ENCODE measurements at places on chromosomes 11 and 22.

DNA sequence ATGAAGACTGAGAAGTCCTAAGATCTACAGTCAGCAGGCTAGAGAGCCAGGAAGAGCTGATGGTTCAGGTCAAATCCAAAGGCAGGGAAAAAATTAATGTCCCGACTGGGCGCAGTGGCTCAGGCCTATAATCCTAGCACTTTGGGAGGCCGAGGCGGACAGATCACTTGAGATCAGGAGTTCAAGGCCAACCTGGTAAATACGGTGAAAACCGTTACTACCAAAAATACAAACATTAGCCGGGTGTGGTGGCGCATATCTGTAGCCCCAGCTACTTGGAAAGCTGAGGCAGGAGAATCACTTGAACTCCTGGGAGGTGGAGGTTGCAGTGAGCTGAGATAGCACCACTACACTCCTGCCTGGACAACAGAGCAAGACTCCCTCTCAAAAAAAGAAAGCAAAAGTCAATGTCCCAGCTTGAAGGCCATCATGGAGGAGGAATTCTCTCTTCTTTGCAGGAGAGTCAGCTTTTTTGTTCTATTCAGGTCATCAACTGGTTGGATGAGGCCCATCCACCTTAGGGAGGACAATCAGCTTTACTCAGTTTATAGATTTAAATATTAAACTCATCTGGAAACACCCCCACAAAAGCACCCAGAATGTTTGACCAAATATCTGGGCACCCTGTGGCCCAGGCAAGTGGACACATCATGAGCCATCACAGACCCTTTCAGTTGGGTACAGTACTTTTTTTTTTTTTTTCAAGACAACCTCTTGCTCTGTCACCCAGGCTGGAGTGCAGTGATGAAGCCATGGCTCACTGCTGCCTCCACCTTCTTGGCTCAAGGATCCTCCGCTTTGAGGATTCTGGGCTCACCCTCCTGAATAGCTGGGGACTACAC lies 4.3 kb upstream of the ZC3H7B start:
- no peak for DNase-seq

DNA sequence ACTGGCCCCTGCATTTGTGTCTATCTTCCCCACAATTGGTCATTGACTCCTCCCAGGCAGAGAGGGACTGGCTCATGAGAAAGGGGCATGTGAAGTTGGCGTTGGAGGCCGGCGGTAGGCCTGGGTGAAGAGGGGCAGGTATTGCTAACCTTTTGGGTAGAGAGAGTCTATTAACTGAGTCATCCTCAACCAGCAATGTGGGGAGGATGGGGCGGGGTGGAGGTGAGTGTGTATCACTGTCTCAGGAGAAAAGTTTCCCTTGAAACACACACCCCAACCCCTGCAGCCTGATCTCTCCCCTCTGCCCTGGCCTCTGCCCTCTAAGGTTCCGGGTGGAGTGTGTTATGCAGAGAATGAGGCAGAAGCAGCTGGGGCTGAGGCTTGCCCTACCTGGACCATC lies 60.1 kb upstream of the PHF21B start:
- DNase-seq = no peak

GRCh38 chr11:123511037-123511870 lies 81.2 kb downstream of the GRAMD1B start:
- peak; percentile 82 for DNase-seq

- DNase-seq = no peak
Measured at GRCh38 chr11:47107744-47108143, 68.9 kb downstream of the ARFGAP2 start.

DNA sequence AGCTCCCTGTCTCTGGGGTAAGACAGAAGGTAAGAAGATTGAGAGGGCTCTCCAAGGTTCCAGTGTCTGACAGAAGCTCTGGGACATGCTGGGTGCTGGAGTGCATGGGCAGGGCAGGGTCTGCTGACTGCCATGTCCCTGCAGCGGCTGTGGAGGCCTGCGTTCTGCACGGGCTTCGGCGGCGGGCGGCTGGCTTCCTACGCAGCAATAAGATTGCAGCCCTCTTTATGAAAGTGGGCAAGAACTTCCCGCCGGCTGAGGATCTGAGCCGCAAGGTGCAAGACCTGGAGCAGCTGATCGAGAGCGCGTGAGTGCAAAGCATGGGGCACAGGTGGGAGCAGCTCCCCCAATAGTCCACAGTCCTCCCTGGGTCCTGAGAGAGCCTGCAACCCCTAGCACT lies 41.5 kb downstream of the SGSM1 start:
- DNase-seq = no peak

DNA sequence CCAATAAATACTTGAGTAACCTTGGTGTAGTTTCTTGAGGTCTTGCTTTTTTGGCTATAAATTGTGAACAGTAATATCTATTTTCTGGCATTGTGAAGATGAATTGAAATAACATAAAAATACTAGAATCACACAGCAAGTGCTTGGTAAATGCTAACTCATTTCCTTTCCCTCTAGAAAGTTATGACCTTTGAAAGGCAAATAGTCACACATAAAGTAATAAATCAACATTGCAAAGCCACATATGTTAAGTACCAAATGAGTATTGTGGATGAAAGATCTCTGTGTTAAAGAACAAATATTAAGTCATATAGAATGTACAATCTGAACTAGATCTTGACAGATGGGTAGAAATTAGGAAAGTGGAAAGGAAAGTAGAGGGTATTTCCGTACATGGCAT lies 559.6 kb upstream of the CCDC90B start:
- DNase-seq = no peak

DNA sequence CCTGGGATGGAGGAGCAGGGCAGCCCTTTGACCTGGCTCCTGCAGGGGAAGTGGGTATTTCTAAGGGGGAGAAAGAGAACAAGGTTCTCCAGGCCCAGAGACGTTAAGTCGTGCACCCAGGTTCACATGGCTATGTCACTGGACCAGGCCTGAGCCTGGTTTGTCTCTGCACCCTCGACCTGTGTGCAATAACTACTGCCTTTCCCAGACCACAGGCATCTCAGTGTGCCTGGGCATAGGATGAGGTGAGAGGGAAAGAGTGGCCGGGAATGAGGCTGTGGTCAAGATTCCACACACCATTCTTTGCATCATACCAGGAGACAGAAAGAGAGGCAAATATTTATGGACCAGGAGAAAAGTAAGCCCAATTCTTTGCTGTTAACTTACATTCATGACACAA lies 66.8 kb downstream of the PRR5L start:
- DNase-seq = peak; percentile 94

DNA sequence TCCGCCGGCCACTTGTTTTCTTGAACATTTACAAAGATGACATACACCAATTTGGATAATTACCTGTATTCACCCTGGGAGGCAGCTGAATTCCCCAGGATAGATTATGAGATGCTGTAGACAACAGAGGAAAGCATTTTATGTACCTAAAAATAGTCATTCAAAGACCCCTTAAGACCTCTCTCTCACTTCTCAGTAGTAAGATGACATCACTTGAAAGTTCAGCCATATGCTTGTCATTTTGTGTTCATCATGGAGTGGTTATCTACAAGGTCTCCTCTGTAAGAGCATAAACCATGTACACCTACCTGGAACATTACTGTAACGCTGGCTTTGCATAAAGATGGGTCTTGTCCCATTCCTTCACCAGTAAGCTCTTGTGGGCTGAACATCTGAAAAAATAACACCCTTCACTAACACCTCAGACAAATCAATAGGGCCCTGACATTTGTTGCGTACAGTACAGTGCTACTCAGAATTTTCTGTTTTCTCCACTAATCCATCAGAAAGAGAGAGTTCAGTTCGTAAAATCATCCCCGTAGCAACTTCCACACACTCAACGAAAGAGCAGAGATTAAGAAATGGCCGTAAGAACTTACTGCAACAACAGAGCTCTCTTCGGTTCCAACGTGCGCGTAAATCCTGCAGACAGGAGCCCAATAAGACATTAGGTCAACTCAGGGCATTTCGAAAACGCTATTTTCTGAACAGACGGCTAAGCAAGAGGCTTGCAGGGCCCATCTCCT lies 15.6 kb upstream of the WDR74 start:
- DNase-seq = peak; percentile 48

- DNase-seq = no peak
Measured at GRCh38 chr11:46020084-46020599, 97.7 kb downstream of the LARGE2 start.

DNA sequence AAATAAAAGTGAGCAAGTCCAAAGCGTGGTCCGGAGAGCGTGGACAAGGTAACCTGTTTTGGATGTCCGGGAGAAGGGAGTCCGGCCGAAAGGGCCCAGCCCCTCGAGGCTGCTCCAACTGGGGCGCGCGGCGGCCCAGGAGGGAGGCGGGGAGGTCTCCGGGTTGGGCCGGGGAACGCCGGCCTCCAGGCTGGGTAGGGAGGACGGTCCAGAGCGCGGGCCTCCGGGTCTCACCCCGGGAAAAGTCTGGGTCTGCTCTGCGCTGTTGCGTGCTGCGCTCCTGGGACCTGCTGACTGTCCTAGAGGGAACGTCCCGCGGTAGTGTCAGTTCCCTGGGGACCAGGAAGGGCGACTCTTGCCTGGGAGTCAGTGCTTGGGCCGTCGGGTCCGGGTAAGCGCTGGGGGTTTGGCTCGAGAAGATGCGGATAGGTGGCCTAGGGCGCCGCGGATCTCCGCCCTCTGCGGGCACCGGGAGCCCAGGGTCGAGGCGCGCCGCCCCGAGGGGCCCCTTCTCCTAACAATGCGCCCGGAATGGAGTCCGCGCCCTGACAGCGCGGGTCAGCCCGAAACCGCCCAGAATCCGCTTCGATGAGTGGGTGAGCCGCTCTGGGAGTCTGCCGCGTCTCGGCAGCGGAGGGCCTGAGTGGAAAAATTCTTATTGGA lies 988 bp upstream of the FLI1 start:
- DNase-seq = peak; percentile 27

- DNase-seq = no peak
Measured at GRCh38 chr11:66685276-66686099, 7.8 kb upstream of the RBM4B start.

- no peak for DNase-seq
Measured at GRCh38 chr11:50178737-50179136, 146.1 kb downstream of the OR4C45 start.

DNA sequence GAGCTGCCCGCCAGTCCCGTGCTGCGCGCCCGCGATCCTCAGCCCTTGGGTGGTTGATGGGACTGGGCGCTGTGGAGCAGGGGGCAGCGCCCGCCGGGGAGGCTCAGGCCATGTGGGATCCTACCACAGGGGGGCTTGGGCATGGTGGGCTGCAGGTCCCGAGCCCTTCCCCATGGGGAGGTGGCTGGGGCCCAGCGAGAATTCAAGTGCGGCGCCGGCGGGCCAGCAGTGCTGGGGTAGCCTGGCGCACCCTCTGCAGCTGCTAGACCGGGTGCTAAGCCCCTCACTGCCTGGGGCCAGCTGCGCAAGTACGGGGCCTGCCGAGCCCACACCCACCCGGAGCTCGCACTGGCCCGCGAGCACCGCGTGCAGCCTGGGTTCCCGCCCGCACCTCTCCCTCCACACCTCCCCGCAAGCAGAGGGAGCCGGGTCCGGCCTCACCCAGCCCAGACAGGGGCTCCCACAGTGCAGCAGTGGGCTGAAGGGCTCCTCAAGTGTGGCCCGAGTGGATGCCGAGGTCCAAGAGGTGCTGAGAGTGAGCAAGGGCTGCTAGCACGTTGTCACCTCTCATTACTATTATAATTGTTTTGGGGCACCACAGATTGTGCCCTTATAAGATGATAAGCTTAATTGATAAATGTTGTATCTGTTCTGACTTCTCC lies 333.2 kb downstream of the CASP12 start:
- no peak for DNase-seq

GRCh38 chr22:27542602-27543001 lies 259.0 kb downstream of the MN1 start:
- DNase-seq = no peak

DNA sequence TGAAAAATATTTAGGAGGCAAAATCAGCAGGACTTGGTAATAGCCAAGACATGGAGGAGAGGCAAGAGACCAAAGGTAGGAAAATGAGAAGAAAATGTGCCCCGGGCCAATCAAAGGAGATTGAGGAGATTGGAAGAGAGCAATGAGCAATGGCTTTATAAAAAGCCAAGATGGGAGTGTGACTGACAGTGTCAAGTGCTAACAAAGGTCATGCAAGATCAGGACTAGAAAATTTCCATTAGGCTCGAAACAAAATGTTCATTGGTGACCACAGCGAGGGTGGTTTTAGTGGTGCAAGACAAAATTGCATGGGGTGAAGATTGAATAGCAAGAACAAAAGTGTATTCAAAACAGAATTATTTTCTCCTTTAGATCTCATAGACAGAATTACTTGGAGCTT lies 45.2 kb upstream of the TBCEL start:
- DNase-seq = no peak

DNA sequence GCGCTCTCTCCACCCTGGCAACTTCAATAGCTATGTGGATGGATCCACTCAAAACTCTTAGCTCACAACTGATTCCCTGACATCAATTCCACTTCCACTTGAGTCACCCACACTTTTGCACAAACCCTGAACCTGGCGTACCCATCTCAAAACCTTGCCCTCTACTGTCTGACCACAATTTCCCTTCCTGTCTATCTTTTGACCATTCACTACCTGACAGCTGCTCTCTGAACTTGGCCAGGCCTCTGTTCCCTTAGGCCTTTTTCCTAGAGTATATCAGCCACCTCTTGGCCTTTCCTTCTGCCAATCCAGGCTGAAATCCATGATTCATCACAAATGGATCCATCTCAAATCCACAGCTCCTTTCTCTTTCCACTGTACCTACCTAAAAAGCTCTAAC lies 106.0 kb downstream of the RPL27A start:
- DNase-seq = no peak

- DNase-seq = no peak
Measured at GRCh38 chr11:9396752-9397151, 12.3 kb downstream of the IPO7 start.

DNA sequence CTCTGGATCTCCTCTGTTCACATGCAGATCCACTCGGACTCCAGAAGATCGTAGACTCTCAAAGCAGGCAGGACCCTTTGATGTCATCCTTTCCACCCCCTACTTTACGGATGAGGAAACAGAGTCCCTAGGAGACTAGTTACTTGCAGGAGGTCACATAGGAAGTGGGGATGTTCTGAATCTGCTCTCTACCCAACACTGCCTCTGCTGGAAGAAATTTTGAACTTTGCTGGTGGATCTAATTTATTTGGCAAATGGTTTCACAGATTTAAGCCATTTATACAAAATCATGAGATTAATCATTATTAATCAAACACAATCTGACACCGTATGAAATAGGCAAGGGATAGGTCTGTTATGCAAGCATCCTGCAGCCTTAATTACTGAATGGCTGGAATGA lies 55.0 kb upstream of the USP47 start:
- DNase-seq = peak; percentile 33

GRCh38 chr22:25551396-25551795 lies 13.1 kb upstream of the GRK3 start:
- DNase-seq = no peak

DNA sequence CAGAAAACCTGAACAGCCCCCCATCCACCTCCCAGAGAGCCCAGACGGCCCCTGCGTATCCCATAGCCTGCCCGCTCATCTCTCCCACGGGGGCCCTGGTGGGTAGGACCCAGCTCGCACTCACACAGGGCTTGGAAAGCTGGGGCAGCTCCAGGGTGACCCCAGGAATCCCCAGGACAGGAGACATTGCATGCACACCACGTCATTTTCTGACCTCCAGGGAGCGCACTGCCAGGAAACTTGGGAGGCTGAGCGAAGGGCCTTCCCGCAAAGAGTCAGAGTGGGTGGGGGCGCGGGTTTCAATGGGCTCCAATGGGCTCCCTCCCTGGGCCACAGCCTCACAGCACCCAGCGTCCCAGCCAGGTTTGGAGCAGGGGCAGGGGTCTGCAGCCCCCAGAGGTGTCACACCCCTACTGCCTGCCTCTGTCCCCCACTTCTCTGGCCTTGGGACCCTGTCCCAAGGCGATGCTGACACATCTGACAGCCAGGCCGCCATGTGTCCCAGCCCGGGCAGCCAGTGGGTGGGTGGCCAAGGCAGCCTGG lies 8.2 kb upstream of the SYT8 start:
- peak; percentile 73 for DNase-seq

- no peak for DNase-seq
Measured at GRCh38 chr11:121606354-121606753, 153.6 kb upstream of the SORL1-AS1 start.
